ENCODE measurements at places on chromosomes 1 and 21. TPM values are rescaled to one million over a fixed set of nuclear protein-coding genes. Genes with fewer than 3 reads are reported as not detected.

DNA sequence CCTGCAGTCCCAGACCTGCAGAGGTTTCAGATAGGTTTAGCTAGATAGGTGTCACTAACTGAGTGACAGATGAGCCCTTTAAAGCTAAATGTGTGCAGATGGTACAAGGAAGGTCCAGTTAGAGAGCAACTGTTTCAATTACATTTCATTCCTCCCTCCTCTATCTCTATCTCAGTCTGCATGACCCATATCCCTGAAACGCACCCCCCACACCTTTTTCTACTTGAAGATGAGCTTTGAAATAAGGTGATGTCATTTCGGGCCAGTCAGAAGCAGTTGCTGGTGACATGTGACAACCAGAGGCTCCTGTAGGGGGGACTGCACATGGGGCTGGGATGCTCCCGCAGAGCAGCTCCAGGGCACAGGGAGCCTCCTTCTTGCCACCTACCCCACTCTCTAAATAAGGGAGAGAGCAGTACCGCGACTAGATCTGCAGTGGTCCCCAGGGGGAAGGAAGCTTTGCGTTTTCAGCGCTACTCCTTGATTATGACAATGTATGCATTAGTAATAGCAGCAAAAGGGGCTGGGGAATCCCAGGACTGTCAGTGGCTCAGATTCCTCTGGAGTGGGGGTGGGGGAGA is 4.3 kb downstream of the ATP8B2 start:
- H3K27me3 ChIP-seq = no peaks in the 10 kb centered on the region
- H3K4me1 ChIP-seq = peaks cover 26% of the 10 kb centered on the region
- DNase-seq = peak; percentile 28
- H3K27ac ChIP-seq = peak overlapping the region; percentile 55
- H3K36me3 ChIP-seq = peaks cover 24% of the 10 kb centered on the region

DNA sequence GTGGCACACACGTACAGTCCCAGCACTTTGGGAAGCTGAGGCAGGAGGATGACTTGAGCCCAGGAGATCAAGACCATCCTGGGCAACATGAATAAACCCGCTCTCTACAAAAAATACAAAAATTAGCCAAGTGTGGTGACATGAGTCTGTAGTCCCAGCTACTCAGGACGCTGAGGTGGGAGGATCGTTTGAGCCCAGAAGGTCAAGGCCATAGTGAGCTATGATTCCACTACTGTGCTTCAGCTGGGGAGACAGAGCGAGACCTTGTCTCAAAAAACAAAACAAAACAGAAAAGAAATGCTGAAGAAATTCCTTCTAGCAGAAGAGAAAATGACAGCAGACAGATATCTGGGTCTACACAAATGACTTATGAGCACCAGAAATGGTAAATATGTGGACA is 10.3 kb downstream of the ALDH9A1 start:
- no peak overlapping the region for H3K27ac ChIP-seq
- no peak overlapping the region for H3K4me3 ChIP-seq
- H3K4me1 ChIP-seq = no peaks in the 10 kb centered on the region
- DNase-seq = no peak

- peak overlapping the region; percentile 13 for H3K4me3 ChIP-seq
- H3K27me3 ChIP-seq = no peaks in the 10 kb centered on the region
- H3K36me3 ChIP-seq = no peaks in the 10 kb centered on the region
- DNase-seq = peak; percentile 88
- peak overlapping the region; percentile 80 for H3K27ac ChIP-seq
These were observed 48.8 kb downstream of the LAMC2 start for GRCh38 chr1:183234660-183235476.

GRCh38 chr1:218743861-218744505 is 398.8 kb downstream of the TGFB2 start:
- no peak overlapping the region for H3K27ac ChIP-seq
- H3K27me3 ChIP-seq = no peaks in the 10 kb centered on the region
- H3K4me3 ChIP-seq = no peak overlapping the region
- no peaks in the 10 kb centered on the region for H3K36me3 ChIP-seq

- H3K4me3 ChIP-seq = no peak overlapping the region
- no peaks in the 10 kb centered on the region for H3K36me3 ChIP-seq
- H3K27ac ChIP-seq = no peak overlapping the region
- H3K27me3 ChIP-seq = no peaks in the 10 kb centered on the region
These were observed 1371.8 kb upstream of the PRMT6 start for GRCh38 chr1:105684714-105685113.

DNA sequence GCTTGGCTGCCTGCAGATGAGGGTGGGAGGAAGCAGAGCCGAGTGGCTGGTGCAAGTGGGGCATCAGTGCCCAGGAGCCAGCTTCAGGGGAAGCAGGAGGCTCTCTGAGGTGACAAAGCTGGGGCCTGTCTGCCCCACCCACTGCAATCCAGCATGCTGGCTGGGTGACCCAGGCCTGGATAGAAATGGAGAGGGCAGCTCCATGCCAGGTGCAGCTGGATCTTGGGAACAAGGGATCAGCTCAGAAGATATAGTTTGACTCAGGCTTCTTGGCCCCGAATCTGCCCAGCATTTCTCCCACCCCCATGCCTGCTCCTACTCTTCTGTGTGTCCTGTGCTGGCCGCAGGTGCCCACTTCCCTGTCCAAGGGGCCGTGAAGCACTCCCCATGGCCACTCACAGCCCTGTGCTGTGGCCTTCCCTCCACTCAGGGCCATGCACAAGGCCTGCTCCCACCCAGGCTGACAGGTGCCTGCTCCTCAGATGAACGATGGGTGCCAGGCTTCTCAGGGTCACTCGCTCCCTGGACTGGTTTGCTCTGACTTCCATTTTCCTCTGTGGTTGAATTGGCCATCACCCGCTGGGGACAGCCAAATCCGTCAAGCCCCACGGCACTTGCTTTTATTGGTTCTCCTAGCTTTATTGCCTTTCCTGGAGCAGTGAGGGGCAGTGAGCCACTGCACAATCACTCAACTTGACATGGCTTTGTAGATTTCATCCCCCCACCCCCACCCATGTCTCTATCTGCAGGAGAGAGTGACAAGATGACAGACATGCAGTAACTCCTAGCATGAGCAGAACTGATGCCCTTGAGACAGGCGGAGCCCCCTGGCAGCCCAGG is 174.8 kb upstream of the VAMP3 start:
- DNase-seq = no peak
- no peak overlapping the region for H3K27ac ChIP-seq
- H3K4me3 ChIP-seq = no peak overlapping the region
- no peaks in the 10 kb centered on the region for H3K36me3 ChIP-seq
- no peaks in the 10 kb centered on the region for H3K27me3 ChIP-seq

- no peak overlapping the region for H3K4me3 ChIP-seq
- no peak for DNase-seq
- H3K4me1 ChIP-seq = peaks cover 8% of the 10 kb centered on the region
- no peak overlapping the region for H3K27ac ChIP-seq
These were observed 193.1 kb downstream of the ST6GALNAC3 start for GRCh38 chr1:76267631-76268030.

GRCh38 chr1:120178799-120179756 is 2.8 kb upstream of the SEC22B start:
- no peaks in the 10 kb centered on the region for H3K36me3 ChIP-seq
- H3K27ac ChIP-seq = peak overlapping the region; percentile 94
- H3K4me3 ChIP-seq = peak overlapping the region; percentile 42
- H3K4me1 ChIP-seq = peaks cover 12% of the 10 kb centered on the region

DNA sequence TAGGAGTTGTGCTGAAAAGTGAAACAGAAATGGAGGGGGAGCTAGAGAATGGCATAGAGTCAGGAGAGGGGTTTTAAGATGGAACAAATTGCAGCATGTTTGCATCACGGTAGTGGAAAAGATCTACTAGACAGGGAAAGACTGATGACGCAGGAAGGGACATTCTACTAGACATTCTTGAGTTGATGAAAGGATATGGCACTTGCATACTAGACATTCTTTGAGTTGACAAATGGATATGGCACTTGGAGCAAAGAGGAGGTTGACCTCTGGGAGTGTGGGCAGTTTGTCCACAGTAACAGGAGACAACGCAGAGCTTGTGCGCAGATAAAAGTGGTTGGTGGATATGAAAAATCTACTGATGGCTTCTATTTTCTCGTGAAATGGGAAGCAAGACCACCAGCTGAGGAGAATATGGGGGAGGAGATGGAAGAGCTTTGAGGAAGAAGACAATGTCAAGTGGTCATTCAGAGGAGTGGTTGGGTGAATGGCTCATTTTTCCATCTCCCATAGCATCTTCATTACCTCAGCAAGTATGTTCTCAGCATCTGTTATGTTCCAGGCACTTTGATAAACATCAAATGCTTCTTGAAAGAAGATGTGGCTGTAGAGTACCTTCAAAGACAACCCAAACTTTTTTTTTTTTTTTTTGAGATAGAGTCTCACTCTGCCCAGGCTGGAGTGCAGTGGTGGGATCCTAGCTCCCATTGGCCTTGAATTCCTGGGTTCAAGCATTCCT is 2.4 kb upstream of the CTPS1 start:
- no peak for DNase-seq
- peaks cover 21% of the 10 kb centered on the region for H3K4me1 ChIP-seq
- H3K27ac ChIP-seq = no peak overlapping the region
- H3K4me3 ChIP-seq = no peak overlapping the region

DNA sequence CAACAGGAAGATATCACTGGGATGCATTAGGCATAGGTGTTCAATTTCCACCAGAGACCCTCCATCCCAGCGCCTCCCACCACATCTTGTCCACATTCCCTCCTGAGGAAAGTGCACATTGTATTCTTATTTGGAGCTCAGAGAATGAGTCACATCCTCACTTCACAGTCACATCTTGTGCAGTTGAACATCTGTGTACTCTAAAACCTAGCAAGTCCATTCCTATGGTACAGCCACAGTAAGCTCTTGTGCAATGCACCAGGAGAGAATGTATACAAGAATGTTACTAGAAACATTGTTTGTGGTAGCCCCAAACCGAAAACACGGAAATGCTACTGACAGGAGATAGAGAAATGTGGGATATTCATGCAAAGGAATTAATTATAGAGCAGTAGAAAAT is 1.6 kb upstream of the KDF1 start:
- H3K27ac ChIP-seq = no peak overlapping the region
- no peaks in the 10 kb centered on the region for H3K36me3 ChIP-seq
- no peak overlapping the region for H3K4me3 ChIP-seq
- no peak for DNase-seq

DNA sequence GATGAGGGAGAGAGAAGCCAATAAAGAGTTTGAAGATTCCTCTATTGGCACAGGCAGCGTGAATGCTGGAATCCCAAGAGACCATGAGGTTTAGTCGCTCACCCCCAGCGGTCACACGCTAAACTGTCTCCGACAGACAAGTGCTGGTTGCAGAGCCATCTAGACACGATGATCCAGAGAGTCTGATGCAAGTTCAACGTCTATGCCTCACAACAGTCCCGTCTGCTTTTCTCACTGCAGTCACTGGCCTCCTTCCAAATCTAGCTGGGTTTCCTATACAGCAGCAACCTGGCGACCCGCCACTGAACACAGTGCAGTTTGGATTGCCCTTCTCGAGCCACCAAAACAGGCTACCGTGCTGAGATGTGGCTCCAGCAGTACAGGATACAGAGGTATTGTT is 98.6 kb upstream of the KRTAP19-8 start:
- no peak overlapping the region for H3K4me3 ChIP-seq
- H3K27ac ChIP-seq = no peak overlapping the region
- H3K4me1 ChIP-seq = peaks cover 6% of the 10 kb centered on the region
- no peak for DNase-seq
- no peaks in the 10 kb centered on the region for H3K27me3 ChIP-seq

- H3K27ac ChIP-seq = peak overlapping the region; percentile 30
- H3K4me3 ChIP-seq = peak overlapping the region; percentile 91
- peaks cover 22% of the 10 kb centered on the region for H3K4me1 ChIP-seq
- DNase-seq = peak; percentile 76
- H3K27me3 ChIP-seq = peaks cover 48% of the 10 kb centered on the region
These were observed 2.2 kb upstream of the NEGR1 start for GRCh38 chr1:72284348-72285073.

GRCh38 chr1:223189903-223190724 is 47.1 kb upstream of the TLR5 start:
- no peak overlapping the region for H3K27ac ChIP-seq
- H3K4me3 ChIP-seq = no peak overlapping the region
- no peak for DNase-seq
- no peaks in the 10 kb centered on the region for H3K36me3 ChIP-seq

- H3K27ac ChIP-seq = no peak overlapping the region
- H3K4me3 ChIP-seq = no peak overlapping the region
- H3K36me3 ChIP-seq = peaks cover 20% of the 10 kb centered on the region
These were observed 25.9 kb downstream of the EPHX1 start for GRCh38 chr1:225835856-225836255.

DNA sequence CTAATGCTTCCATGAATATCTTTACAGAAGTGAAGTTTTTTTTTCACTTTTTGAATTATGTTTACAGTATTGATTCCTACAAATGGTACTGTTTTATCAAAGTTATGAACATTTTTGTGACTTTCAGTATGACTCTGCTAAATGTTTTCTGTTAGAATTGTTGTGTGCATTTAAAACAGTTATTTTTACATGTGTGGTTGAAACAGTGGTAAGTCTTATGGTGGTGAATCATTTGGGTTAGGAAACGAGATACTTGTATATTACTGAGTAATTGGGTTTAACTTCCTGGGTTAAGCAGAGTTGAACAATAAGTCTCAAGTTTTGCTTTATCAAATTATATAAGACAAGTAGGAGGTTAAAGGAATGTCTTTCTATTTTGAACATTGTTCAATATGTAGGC is 66.8 kb downstream of the VPS13D start:
- H3K27me3 ChIP-seq = no peaks in the 10 kb centered on the region
- no peaks in the 10 kb centered on the region for H3K4me1 ChIP-seq
- peaks cover 15% of the 10 kb centered on the region for H3K36me3 ChIP-seq
- no peak overlapping the region for H3K4me3 ChIP-seq
- H3K27ac ChIP-seq = no peak overlapping the region

- H3K36me3 ChIP-seq = no peaks in the 10 kb centered on the region
- H3K27me3 ChIP-seq = no peaks in the 10 kb centered on the region
- no peak for DNase-seq
- H3K27ac ChIP-seq = no peak overlapping the region
- H3K4me3 ChIP-seq = no peak overlapping the region
- no peaks in the 10 kb centered on the region for H3K4me1 ChIP-seq
These were observed 76.4 kb downstream of the GLUL start for GRCh38 chr1:182315167-182315556.

- peak overlapping the region; percentile 33 for H3K27ac ChIP-seq
- H3K27me3 ChIP-seq = no peaks in the 10 kb centered on the region
- no peaks in the 10 kb centered on the region for H3K36me3 ChIP-seq
- no peak overlapping the region for H3K4me3 ChIP-seq
- DNase-seq = peak; percentile 71
- peaks cover 55% of the 10 kb centered on the region for H3K4me1 ChIP-seq
These were observed 13.5 kb downstream of the SLC9A1 start for GRCh38 chr1:27141266-27142003.

DNA sequence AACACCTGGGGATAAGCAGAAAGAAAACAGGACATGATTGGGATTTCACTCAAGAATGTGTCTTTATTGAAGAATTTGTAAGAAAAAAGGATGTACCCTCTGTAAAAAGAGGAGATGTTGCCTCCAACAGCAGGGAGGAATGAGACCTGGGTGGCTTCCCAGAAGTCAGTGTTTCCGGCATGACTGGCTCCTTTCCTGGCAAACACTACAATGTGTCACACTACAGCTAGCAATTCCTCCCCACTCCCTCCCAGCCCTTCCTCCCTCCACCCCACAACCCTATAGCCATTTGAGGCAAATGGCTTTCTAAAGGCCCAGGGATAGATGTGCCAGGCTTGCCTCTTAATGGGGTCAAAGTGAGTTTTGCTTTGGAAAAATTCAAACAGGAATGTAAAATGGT is 11.5 kb upstream of the COL8A2 start:
- no peaks in the 10 kb centered on the region for H3K36me3 ChIP-seq
- no peak for DNase-seq
- no peak overlapping the region for H3K27ac ChIP-seq
- no peaks in the 10 kb centered on the region for H3K27me3 ChIP-seq

Gene IL20
- not detected for total RNA-seq

Gene PTGFRN
- total RNA-seq = 21.8 TPM

Gene SV2A
- 42.5 TPM for total RNA-seq

Gene GCSAML
- total RNA-seq = not detected

Gene HSF2BP
- 2.3 TPM for total RNA-seq

Gene TIAM1
- total RNA-seq = 20.0 TPM

Gene MYCL
- total RNA-seq = 38.8 TPM

Gene KCNJ9
- total RNA-seq = 0.08 TPM

Measured in GM23338 (cell line).